ENCODE measurements at places on chromosomes 6 and 20.

GRCh38 chr20:1788044-1788443 lies 107.2 kb upstream of the SIRPA start:
- no peak for DNase-seq

GRCh38 chr6:30002871-30003270 lies 58.2 kb upstream of the POLR1H start:
- no peak for DNase-seq

- DNase-seq, result no peak
These were observed 1.5 kb downstream of the ID4 start for GRCh38 chr6:19838442-19839236.

GRCh38 chr6:39276379-39276995 lies 37.7 kb downstream of the KCNK17 start:
- DNase-seq, result no peak

- DNase-seq, result no peak
These were observed 178.1 kb upstream of the TCF21 start for GRCh38 chr6:133710826-133711225.

DNA sequence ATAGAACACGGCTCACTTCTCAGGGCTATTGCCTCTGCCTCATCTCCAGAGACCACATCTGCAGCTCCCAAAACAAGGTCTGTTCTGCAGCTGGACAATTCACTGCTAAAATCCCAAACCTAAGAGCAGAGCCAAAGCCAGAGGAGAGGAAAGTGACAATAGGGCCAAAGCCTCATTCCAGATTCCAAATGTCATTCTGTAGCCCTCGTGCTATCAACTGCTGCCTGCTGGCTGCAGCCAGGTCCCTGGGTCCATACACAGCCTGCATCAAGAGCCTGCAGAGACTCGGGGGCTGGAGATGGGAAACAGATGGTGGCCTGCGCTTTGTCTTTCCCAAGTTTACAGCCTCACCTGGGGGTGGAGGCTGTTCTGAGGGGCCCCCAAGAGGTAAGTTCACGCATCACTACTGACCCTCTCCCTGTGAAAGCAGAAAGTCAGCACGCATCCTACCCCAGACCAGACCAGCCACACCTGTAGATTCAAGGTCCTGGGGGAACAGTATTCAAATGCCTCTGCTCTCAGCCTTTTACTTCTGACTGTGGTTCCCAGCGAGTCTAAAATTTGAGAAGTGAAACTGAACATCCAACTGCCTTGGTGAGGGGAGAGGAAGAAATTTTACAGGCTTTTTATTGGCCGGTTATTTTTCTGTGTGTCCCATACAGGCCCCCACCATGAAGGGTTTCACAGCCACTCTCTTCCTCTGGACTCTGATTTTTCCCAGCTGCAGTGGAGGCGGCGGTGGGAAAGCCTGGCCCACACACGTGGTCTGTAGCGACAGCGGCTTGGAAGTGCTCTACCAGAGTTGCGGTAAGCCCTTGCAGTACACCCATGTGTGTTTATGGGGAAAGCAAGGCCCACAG lies at the start of gene LY86:
Gene LY86, plus strand, starts transcription at position 657 of the 860 bp plus-strand sequence. Its CDS starts 15 bp downstream, at position 672.
- no peak for DNase-seq

DNA sequence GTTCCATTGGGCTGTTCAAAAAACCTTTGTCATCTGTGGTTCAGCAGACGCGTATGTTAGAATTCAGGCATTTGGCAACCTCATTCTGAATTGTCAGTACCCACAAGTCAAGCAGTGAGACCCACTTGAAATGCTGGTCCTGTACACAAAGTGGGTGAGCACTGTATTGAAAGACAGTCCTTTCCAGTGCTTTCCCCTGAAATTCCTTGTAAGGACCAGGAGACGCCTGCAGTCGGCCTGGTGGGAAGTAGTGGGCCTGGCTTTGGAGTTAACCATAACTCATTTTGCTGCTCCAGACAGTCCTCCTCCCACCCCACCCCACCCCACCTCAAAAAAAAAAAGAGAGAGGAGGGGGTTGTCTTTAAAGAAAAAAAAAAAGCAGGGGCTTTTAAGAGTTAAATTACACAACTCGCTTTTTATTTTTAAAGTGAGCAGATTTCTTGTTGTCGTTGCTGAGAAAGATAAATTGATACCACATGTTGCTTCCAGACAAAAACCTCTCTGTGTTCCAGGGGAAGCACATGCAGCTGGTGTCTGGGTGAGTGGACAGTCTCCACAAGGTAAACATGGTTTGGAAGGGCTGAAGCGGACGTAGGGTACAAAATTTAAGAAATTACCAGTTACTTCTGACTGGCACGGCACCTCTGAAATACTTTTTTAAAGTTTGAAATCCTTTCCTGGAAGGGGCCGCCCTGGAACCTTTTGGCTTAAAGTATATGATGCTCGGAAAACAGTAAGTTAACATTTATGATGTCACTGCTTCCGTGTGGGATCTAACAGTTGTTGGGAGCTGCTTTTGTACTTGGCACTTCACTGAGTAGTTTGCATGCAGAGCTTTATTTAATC lies 95.3 kb downstream of the FOXO3 start:
- DNase-seq, result no peak

GRCh38 chr20:62682912-62683517 lies 25.6 kb upstream of the NTSR1 start:
- DNase-seq, result no peak

GRCh38 chr6:160974304-160974771 lies 17.2 kb upstream of the MAP3K4 start:
- DNase-seq, result no peak

- DNase-seq, result no peak
These were observed 219.8 kb downstream of the ZDHHC14 start for GRCh38 chr6:157600807-157601206.

DNA sequence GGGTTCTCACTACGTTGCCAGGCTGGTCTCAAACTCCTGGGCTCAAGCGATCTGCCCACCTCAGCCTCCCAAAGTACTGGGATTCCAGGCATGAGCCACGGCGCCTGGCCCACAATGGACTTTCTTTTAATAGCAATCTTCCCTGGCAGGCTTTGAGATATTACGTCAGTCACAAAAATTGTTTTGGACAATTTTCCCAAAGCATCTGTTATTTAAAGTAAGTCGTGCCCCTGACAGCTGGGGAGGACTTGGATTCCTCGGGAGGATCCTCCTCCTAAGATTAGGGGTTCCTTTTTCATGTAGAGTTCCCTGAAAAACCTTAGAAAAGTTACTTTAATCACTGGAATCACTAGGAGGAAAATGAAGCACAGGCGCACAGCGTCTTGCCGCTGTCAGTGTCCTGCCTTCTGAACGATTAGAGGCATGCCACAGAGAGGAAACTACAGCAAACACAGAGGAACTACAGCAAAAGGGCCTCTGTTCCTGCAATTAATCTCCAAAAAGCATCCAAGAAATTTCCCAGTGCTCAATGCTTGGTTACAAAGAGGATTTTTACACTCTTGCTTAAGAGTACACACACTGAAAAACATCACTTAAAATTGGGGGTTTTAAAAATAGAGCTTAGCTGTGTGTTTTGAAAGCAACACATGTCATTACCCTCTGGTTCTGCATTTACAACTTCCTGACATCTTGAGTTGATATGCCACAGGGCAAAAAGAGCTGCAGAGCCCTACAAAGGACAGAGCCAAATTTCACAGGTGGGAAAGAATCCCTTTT lies 4.5 kb downstream of the ACSS1 start:
- DNase-seq, result no peak

DNA sequence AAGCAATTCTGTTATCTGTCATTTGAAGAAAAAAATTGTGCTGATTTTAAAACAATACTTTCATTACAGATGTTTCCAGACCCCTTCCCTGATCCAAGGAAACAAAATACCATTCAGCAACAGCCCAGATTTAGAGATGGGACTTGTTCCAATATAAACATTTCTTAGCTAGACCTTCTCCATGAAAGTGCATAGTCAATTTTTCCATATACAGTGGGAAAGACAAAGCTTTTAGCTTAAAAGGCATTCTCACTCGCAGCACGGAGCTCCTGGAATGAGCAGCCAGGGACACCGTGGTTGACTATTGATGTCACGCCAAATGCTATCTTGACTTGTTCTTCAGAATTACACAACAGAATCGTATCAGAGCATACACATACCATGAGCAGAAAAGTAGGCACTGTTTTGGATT lies 21.5 kb downstream of the LAMA4 start:
- no peak for DNase-seq

DNA sequence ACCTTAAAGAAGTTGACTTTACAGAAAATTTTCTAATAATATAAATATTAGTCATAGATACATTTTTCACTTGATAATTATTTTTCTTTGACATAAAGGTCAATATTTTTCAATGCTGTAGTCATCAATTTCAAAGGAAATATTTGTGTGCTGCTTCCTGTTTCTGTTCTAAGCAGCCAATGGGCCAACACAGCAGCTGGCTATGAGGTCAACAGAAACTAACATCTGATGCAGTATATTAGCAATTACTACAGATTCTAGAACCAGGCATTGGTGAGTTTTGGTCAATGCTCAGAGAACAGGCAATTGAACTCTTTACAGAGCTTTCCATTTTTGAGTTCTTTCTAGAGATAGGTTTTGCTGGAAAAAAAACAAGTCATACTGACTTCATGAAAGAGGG lies 669.6 kb upstream of the NRSN1 start:
- DNase-seq, result no peak

- no peak for DNase-seq
These were observed 614.5 kb downstream of the PKHD1 start for GRCh38 chr6:51472745-51473487.

DNA sequence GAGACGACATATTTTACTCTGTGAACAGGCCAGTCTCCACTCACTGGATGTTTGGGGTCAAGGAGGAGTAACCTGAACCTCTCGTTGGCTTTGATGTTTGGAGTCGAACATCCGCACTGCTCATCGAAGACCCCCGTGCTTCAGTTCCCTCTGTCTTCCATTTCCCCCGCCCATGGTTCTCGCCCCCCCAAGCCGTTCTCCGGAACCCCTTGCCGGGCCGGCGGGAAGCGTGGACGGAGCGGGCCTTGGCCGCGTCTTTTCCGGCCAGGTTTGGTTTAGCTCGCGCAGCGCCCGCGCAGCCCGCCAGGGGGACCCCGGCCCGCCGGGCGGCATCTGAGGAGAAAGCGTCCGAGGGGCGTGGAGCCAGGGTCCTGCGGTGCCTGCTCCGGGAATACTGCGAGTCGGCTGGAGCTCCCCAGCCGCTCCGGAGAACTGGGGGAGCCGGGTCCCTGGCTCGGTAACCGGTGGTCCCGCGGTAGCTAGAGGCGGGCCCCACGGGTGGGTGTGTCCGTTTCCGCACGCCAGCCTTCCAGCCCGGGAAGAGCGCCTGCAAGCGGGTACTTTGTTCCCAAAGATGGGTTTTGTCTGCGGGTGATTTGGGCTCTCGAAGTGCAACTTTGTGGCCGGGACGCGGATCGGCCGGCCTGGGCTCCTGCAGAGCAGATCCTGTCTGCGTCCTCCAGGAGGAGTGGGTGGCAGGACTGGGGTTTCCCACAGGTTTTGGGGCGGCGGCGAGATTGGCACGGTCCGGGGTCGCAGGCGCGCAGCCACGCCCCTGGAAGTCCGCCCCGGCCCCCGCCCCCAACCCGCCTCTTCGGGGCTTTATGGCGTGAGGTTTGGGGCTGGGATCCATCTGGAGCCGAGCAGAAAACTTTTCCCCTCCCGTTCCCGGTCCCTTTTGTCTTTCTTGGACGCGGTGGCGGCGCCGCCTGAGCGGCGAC lies at the start of gene TMEM200A:
Gene TMEM200A, plus strand, starts transcription at position 852 of the 941 bp plus-strand sequence. CDS start 74,406 bp downstream, outside the sequence.
- peak; percentile 22 for DNase-seq

GRCh38 chr6:3808199-3808598 lies 41.0 kb upstream of the FAM50B start:
- DNase-seq, result no peak

DNA sequence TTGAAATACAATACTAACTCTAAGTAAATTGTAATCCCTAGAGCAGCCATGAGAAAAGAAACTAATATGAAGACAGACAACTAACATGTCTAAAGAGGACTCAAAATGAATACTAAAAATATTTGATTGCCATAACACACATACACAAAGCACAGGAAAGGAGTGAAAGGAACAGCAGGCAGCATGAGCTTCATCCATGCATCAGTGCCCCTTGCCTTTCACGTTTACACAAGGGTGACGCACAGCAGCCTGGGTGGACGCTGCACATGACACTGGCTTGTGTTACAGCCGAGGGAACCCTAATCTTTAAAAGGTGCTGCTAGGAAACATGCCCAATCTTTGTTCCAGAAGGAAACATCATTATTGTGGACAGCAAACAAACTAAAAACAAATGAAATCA lies 123.5 kb downstream of the MAN1A1 start:
- DNase-seq, result no peak

- peak; percentile 3 for DNase-seq
These were observed 34.3 kb downstream of the PRSS35 start for GRCh38 chr6:83546636-83547035.

DNA sequence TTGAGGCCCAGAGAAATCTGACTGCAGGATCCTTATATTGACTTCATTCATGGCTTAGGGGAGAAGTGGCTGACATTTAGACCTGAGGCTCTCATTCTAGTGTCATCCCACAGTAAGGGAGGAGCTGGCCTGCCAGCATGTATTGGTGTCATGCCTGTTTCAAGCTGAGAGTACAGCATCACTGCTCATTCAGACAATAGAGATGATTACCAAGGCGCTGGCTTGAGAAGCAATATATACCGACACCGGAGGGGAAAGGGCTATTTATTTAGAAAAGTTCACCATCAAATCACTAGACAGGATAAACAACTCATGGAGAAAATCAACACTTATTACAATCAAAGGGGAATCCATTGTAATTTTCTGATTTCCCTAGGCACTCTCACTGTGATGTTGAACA lies 84.4 kb upstream of the HDAC2 start:
- no peak for DNase-seq

DNA sequence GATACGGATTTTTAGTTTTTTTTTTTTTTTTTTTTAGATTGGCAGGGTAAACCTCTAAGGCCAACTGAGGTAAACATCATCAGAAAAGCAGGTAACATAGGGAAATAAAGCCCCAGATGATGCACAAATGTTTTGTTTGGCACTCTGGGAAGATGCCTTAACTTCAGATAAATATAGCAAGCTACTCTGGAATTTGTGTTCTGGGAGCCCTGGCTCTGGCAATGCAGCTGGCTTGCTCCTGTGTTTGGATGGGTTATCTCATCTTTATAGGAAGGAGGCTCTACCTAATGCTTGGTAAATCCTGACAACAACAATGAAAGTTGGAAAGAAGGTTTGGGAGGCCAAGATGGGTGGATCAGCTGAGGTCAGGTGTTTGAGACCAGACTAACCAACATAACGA lies 77.4 kb downstream of the GFOD1 start:
- DNase-seq, result no peak

DNA sequence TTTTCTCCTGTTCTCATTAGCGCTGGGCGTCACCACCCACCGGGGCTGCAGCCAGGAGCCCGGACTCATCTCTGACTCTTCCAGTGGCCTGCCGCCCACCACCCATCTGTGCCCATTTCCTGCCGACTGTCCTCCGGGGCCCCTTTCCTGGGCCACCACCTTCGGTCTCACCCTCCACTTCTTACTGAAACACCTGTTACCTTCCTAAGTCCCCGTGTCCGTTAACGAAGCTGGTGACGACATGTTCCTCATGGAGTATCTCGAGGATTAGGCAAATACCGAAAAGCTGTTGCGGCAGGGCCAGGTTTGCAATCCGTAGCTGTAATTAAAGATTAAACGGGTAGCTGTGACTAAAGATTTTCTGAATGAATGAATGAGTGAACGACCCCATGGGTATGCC lies 80.2 kb downstream of the SRC start:
- no peak for DNase-seq

All from effector memory CD8-positive, alpha-beta T cell (primary cell).